Activated CD8-positive, alpha-beta T cell treated with anti-CD3 and anti-CD28 coated beads for 36 hours (primary cell): ENCODE measurements at places on chromosomes 1 and 21. TPM values are rescaled to one million over a fixed set of nuclear protein-coding genes. Genes with fewer than 3 reads are reported as not detected.

Gene CIART
- 5.1 TPM for total RNA-seq

- DNase-seq, result no peak
These were observed 59.4 kb downstream of the SLC30A7 start for GRCh38 chr1:100955322-100955721.

DNA sequence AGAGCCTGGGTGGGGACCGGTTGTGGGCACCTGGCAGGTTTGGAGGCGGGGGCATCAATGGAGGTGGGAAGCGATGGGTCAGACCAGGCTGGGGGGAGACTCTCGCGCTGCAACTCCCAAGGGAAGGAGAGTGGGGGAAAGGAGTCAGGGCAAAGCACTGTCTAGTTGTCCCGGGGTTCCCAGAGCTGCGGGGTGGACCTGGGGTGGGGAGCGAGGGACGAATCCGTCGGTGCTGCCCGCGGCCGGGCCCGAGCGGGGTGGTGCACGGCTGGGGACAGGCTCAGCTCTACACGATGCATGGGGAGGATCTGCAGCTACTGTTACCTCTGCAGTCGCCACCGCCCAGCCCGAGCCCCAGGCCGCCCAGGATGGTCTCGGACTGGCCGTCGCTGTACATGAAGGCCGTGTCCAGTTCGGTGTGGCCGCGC, 427 bp downstream of the AKR7A2 start:
- no peak for DNase-seq

- no peak for DNase-seq
These were observed 45.3 kb upstream of the RGS1 start for GRCh38 chr1:192530254-192530653.

GRCh38 chr1:203593723-203594122, 32.9 kb upstream of the ATP2B4 start:
- DNase-seq, result peak; percentile 68

Gene ARTN
- total RNA-seq, result 0.68 TPM

DNA sequence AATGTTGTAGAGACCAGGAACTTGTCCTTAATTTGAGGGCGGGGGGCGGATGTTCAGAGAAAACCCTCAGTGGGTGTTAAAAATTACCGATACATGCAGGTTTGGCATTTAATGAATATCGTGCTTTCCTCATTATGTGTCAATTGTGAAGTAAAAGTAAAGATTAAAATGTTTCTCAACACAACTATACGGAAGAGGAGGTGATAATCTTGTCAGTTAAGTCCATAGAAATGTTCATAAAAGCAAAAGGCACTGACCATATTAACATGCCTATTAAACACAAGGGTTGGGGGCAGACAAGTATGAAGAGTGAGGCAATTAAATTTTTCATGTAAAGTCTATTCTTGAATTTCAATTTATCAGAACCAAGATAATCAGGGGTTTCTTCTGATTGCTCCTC, 1.3 kb downstream of the BRINP3 start:
- no peak for DNase-seq

GRCh38 chr1:42929434-42930177, 29.1 kb downstream of the SLC2A1 start:
- DNase-seq, result no peak

DNA sequence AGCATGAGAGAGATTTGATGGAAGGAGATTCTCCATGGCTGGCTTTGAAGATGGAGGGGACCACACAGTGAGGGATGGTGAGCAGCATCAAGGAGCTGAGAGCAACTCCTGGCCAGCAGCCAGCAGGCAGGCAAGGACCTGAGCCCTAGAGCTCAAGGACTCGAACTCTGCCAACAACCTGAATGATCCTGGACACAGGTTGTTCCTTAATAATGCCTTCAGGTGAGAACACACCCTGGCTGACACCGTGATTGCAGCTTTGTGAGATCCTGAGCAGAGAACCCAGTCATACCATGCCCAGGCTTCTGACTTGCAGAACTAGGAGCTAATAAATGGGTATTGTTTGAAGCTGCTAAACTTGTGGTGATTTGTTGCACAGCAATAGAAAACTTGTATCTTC, 183.1 kb downstream of the LMX1A start:
- no peak for DNase-seq

- no peak for DNase-seq
These were observed 630.0 kb upstream of the ADGRL2 start for GRCh38 chr1:81170721-81171120.

Gene TMEM269
- total RNA-seq, result 0.22 TPM

- no peak for DNase-seq
These were observed 2.5 kb upstream of the MEF2D start for GRCh38 chr1:156502894-156503697.

Gene MRTO4
- total RNA-seq, result 93.4 TPM

Gene PARS2
- total RNA-seq, result 6.7 TPM

DNA sequence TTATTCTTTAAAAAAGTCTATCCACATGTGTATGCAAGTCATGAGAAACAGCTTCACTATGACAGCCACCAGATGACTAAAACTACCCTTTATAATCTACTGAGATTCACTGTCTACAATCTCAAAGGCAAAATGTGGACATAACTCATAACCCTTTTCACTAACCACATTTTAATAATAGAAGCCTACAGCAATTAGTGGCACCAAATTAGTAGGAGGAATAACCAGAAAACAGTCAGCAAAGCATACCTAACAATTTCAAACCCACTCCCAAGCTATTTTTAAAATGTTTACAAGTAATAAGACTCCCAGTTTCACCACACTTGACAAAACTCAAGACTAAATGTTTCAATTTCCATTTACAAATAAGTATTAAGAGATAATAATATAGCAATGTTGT, 442.9 kb downstream of the PTPRC start:
- DNase-seq, result no peak

GRCh38 chr1:205532996-205533735, 28.7 kb downstream of the CDK18 start:
- DNase-seq, result no peak

Gene OR14K1
- total RNA-seq, result not detected

Gene RASAL2
- not detected for total RNA-seq

Gene CELA2A
- total RNA-seq, result not detected

- DNase-seq, result peak; percentile 87
These were observed 10.8 kb downstream of the ADAMTSL4 start for GRCh38 chr1:150560011-150560438.

Gene TRMT1L
- total RNA-seq, result 25.6 TPM

DNA sequence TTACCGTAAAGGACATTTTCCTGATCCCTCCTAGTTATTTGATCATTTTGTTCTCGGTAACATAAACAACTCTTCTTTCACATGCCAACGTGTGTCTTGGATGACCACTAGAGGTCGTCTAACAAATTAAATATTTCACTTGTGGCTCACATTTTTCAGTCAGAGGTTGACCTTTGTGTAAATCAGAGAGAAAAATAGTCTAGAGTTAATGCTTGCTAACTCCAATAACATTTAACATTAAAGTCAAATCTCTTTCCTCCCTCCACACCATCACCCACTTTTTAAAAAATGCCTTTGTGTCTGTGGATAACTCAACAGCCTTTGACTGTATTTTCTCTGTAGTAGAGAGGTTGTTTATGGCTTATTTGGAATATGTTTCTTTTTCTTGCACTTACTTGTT, 220.5 kb upstream of the B3GALT2 start:
- peak; percentile 16 for DNase-seq

DNA sequence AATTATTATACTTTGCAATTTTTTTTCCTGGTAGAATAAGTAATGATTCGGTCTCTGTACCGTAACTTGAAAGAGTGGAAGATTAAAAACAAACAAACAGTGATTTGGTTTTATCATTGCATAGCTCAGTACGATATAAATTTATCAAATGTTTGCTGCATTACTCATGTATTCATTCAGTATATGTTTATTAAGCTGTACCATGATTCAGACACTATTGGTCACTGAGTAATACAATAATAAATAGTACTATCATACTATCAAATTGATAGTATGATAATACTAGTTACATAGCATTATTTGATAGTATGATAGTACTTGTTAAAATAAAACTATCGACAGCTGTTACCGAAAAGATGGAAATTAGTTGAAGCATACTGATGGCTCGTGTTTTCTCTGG, 12.1 kb downstream of the CENPF start:
- no peak for DNase-seq
